ENCODE measurements at places on chromosomes 6 and 20. TPM values are rescaled to one million over a fixed set of nuclear protein-coding genes. Genes with fewer than 3 reads are reported as not detected.
A peak's percentile ranks its signal among the peaks of the same experiment; 100 is the strongest.

DNA sequence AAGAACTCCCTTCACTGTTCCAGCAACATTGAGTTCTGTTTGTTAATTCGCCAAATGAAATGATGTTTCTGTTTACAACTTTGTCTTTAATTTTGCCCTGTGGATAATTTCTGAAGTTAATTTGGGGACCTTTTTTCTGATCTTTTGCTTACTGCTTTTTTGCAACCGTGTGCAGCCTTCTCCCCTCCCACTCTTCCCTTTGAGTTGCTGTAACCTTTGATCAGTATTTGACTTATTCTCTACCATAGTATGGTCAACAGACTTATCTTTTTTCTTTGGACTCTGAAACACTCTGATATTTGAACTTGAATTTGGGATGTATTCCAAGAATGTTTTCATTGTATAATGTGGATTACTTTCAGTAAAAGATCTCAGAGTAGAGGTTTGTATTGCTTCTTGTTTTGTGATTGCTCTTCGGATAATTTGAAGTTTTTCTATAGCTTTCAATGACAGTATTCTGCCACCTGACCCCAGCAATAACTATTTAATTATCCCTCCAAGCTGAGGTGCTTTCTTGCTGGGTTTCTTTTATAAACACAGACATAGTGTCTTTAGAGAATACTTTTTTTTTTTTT lies 46.2 kb downstream of the LRRN4 start:
- peaks cover 22% of the 10 kb centered on the region for H3K36me3 ChIP-seq
- peak overlapping the region; percentile 97 for H3K4me3 ChIP-seq

The CTAGE9 gene
- total RNA-seq: not detected

DNA sequence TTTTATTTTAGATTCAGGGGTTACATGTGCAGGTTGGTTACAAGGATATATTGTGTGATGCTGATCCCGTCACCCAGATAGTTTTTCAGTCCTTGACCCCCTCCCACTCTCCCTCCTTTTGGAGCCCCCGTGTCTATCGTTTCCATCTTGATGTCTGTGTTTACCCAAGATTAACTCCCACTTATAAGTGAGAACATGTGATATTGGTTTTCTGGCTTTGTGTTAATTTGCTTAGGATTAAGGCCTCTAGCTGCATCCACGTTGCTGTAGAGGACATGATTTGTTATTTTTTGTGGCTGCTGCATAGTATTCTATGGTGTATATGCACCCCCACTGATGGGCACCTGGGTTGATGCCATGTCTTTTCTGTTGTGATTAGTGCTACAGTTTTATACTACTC lies 178.6 kb downstream of the PLCB1 start:
- H3K4me3 ChIP-seq: no peak overlapping the region
- peaks cover 15% of the 10 kb centered on the region for H3K4me1 ChIP-seq
- no peak for DNase-seq

- no peak for DNase-seq
- H3K27me3 ChIP-seq: peaks cover 10% of the 10 kb centered on the region
- no peaks in the 10 kb centered on the region for H3K36me3 ChIP-seq
- H3K4me1 ChIP-seq: peaks cover 8% of the 10 kb centered on the region
- H3K4me3 ChIP-seq: peak overlapping the region; percentile 94
- peak overlapping the region; percentile 78 for H3K27ac ChIP-seq
Observed at GRCh38 chr6:27280064-27280539, 32.0 kb downstream of the POM121L2 start.

DNA sequence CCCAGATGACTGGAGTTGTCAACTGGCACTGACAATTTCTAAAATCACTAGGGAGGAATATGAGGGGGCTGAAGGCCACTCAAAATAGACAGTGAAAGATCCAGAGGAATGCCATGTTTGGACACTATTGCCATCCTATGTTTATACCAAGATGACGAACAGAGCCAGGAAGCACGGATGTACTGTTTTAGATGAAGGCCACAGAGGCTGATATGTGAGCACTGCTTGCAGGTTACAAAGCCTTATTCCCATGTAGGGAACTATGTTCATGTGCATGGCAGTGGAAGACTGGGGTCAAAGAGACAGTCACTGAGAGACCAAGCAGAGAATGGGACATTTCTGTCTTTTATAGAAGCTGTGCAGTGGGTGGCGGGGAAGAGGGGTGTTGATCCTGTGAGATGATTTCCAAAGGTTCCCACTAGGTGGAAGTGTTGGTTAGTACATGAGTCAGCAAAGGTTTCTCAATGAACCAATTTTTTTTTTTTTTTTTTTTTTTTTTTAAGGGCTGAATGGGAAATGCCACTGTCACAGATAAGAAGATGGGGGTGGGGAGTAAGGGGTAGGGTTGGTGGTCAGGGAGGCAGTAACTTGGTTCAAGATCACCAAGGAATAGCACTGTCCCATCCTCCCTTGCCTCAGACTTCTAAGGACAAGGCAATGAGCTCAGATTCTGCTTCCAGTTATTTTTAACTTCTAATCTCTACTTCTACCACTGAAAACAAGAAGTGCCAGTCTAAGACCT lies 46.7 kb upstream of the MOCS1 start:
- no peak for DNase-seq
- peaks cover 48% of the 10 kb centered on the region for H3K27me3 ChIP-seq
- peaks cover 1% of the 10 kb centered on the region for H3K4me1 ChIP-seq
- H3K4me3 ChIP-seq: no peak overlapping the region
- no peaks in the 10 kb centered on the region for H3K36me3 ChIP-seq

DNA sequence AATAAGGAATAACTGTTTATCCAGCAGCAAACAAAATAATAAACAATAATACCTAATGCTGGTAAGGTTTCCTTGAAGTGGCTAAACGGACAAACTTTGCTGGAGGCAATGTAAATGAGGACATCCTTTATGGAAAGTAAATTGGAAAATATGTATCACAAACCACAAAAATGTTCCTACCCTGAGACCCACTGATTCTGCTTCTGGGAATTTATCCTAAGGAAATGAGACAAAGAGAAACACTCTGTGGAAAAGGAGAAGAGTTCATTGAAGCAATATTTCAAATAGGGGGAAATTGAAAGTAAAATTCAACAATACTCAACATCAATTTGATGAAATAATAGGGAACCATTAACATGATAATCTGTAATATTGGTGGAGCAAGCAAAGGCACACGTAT lies 37.9 kb downstream of the MAFB start:
- DNase-seq: no peak
- peaks cover 26% of the 10 kb centered on the region for H3K4me1 ChIP-seq
- peak overlapping the region; percentile 62 for H3K27ac ChIP-seq

The CAGE1 gene
- total RNA-seq: 0.09 TPM

DNA sequence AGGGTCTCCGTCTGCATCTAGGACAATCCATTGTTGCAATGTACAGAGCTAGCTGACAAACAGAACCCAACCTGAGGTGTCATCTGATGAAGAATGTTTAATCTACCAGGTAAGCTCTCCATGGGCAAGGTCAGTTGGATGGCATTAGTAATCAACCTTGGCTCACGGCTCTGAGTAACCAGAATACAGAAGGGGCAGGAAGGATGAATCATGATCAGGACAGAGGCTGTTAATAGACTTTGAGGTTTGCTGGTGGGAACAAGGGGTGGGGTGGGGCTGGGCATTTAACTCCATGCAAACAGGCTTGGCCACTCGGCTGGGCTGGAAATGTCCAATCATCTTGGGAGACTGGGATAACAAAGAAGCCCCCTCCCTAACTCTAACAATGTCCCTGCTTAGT lies 77.1 kb upstream of the MRPS10 start:
- H3K4me3 ChIP-seq: no peak overlapping the region
- no peak for DNase-seq
- peaks cover 34% of the 10 kb centered on the region for H3K36me3 ChIP-seq
- no peaks in the 10 kb centered on the region for H3K27me3 ChIP-seq

GRCh38 chr6:148358196-148358785 lies 15.7 kb downstream of the SASH1 start:
- no peak overlapping the region for H3K27ac ChIP-seq
- H3K4me3 ChIP-seq: no peak overlapping the region
- no peaks in the 10 kb centered on the region for H3K4me1 ChIP-seq
- peaks cover 6% of the 10 kb centered on the region for H3K36me3 ChIP-seq

All from mesothelial cell of epicardium (in vitro differentiated cells).